ENCODE measurements at places on chromosomes 4 and X.
A peak's percentile ranks its signal among the peaks of the same experiment; 100 is the strongest.

- DNase-seq = no peak
Observed at GRCh38 chrX:38796946-38797345, 4.3 kb upstream of the MID1IP1 start.

DNA sequence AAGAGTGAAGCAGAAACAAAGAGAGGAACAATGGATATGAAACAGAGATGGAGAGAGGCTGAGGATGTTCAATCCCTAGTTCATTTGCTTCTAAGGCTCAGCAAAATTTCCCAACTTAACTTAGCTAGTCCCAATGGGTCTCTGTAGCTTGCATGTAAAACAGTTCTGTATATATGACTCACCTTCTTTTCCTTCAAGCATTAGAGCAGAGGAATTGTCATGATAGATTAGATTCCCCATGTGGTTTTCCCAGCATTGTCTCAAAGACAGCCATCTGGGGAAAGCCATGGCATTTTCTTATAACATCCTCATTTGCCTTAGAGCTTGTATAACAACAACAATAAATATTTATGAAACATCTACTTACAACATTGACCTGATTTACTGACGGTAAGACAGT is 93.9 kb upstream of the GATB start:
- peak; percentile 7 for DNase-seq

GRCh38 chr4:33067221-33067620 is 2347.1 kb downstream of the PCDH7 start:
- no peak for DNase-seq

DNA sequence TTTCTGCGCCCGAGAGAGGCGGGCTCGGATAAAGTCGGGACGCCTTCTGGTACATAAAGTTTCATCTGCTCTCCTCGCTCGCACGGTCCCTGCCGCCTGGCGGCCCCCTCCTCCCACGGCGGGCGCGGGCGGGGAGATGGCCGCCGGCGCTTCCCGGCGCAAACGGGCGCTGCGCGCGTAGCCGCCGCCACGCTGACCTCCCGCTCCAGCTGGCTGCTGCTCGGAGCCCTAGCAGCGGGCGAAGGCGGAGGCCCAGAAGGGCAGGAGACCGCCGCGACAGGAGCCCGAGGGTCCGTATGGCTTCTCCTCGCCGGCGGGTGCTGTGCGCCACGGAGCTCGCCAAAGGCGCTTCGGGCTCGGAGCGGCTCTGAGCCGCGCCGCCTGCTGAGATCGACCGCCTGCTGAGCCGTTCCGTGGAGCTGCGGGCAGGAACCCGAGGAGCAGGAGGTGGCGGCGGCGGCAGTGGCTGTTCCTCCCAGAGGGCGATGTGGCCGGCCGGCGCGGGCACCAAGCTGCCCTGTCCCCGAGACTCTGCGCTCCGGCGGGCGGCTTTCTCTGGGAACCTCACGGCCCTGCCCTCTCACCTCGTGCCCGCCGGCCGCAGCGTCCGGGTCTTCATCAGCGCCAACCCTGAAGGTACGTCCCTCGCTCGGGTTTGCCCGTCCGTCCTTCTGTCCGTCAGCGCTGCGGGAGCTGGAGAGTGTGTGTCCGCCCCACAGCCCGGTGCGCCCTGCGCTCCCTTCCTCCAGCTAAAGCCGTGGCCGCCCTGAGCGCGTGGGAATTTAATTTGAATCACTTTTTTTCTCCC is at the start of gene NWD2:
Gene NWD2, plus strand, starts transcription at position 161 of the 808 bp plus-strand sequence. Its CDS starts 325 bp downstream, at position 486.
- DNase-seq = no peak

- no peak for DNase-seq
Observed at GRCh38 chr4:39037491-39037825, 5.2 kb upstream of the TMEM156 start.

DNA sequence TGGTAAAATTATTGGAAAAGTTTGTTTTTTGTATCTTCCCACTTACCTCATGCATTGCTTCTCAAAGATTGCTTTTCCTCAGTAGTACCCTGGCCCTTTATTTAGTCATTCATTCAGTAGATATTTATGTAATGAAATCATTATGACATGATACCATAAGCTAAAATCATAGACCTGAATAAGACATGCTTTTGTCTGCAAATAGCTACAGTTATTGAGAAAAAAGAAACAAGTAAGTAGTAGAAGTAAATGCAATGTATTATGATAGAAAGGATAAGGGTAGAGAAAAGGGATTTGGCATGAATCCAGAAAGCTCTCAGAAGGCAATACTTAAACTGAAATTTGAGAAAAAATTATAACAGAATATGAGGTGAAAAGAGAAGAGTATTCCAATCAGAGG is 352.5 kb downstream of the GPM6A start:
- DNase-seq = no peak

- peak; percentile 3 for DNase-seq
Observed at GRCh38 chrX:154136627-154137161, 7.3 kb upstream of the OPN1LW start.

DNA sequence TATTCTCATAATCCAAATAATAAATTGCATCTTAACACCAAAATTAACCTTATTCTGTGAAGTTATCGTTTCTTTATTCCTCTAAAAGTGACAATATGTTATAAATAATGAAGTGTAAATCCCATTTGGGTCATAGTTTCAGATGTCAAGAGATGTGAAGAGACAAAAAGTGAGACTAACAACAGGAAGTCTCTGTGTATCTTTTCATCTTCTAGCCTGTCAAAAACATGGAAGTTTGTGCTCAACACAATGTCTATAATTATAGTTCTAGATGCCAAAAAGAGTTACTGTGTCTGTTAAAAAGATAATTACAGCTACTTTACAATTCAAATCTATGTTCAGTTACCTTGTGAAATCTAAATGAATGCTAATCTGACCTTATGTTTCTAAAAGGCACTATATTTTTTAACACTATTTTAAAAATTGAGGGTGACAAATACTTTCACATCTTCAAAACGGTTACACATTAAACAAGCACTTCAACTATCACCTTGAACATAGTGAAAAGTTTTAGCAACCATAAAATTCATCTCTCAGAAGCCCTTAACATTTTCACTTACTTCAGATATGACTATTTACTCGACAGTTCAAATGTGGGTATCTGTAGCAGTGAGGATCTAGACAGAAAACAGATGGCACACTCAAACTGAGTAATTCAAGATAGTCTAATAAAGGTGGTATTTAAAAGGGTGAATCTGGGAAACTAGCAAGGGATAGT is 509.8 kb downstream of the ARAP2 start:
- DNase-seq = no peak

DNA sequence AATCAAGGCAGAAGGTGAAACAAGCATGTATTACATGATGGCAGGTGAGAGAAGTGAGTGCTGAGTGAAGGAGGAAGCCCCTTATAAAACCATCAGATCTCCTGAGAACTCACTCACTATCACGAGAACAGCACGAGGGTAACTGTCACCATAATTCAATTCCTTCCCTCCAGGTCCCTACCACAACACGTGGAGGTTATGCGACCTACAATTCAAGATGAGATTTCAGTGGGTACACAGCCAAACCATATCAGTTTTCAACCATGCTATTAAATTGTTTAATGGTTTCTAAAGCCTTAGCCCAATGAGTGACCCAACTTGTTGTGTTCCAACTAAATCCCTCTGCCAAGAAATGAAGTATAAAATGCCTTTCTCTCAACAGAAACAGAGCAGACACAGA is 519.8 kb downstream of the GBA3 start:
- no peak for DNase-seq

- no peak for DNase-seq
Observed at GRCh38 chr4:152862608-152863007, 73.5 kb upstream of the FHDC1 start.

DNA sequence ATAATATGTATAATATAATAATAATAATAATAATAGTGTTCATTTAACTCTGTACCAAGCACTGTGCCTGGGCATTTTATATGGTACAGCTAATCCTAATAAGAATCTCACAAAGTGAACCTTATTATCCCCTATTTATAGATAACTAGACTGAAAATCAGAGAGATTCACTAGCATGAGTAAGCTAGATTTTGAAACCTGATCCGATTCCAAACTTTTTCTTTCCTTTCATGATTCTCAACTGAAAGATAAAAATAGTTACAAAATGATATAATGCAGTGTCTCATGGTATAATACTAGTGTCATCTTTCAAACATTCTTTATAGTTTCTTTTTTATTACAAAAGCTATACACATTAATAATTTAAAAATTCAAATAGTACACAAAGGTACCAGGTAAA is 55.9 kb upstream of the RNF128 start:
- DNase-seq = no peak

GRCh38 chr4:53617101-53617680 is 25.9 kb upstream of the LNX1 start:
- DNase-seq = no peak

DNA sequence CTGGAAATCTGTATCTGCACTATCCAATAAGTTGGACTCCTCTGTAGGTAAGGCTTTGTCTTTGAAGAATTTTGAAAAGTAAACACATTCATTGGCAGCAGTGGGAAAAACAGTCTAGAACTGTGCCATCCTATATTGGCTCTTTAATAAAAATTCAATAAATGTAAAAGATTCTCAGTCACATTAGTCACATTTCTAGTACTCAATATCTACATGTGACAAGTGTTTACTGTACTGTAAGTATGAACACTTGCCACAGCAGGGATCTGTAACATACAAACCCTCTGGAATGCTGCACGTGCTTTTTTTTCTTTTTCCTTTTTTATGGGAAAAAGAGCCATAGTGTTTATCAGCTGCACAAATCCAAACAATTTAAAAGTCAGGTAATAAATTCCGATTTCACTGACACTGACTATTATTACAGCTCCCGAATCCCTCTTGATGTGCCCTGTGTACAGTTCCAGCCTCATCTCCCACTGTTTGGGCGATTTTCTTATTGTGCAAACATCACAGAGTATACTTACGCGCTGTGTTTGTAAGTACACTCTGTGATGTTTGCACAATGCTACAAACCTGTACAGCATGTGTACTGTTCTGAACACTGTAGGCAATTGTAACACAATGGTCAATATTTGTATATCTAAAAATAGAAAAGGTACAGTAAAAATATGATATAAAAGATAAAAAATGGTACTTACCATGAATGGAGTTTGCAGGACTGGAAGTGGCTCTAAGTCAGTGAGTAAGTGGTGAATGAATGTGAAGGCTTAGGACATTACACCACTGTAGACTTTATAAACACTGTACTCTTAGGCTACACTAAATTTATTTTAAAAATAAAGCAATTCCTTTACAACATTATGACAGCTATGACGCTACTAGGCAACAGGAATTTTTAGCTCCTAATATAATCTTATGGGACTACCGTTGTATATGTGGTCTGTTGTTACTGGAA is 8.7 kb downstream of the PYURF start:
- DNase-seq = no peak

- DNase-seq = no peak
Observed at GRCh38 chr4:26441102-26441501, 49.2 kb downstream of the CCKAR start.

DNA sequence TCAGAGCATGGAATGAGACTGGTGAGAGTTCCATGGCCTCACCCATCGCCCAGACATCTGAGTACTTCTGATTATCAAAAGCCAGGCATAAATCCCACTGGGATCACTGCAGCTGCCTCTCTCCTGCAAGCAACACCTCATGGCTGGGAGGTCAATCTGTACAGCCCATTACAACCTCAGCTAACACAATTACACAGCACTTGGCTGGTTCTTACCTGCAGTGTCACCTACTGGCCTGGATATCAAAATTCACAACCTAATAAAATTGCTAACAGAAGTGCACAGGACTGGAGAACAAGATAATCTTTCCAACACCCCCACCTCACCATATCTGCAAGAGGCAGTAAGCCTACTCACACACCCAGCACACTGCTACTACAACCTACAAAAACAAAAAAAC is 341.7 kb upstream of the NDST3 start:
- DNase-seq = no peak

DNA sequence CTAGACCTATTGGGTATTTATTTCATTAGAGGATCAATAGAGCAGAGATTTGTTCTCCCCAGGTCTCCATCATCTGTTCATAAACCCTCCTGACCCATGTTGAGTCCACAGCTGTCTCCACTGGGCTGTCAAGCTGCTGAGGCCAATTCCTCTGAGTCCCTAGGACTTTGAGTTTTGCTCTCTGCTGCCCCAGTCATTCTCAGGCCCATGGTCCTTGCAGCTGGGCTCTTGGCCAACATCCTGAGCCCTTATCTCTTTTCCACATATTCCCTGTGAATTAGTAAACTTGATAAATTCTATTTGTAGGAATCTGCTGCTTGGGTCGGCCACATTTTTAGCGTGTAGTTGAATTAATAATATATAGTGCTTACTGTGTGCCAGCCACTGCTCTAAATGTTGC is 41.9 kb downstream of the FHL1 start:
- no peak for DNase-seq

GRCh38 chr4:20839957-20840356 is 139.7 kb downstream of the PACRGL start:
- DNase-seq = peak; percentile 17

DNA sequence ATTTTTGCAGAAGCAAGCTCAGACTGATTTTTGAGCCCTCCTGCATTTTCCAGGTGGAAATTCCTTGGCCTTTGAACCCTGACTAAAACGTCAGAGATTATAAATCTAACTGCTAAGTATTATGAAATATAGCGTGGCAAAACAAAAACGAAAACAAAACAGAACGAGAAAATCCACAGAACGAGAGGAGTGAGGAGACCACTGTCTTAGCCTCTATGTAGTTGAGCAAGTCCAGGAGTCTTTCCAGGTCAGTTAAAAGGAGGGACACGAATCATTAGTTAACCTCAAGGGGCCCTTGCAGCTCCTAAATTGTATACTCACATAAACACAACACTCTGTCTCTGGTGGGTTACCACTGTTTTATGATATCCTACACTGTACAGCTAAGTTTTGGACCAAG is 80.2 kb downstream of the SYNPO2 start:
- DNase-seq = no peak

GRCh38 chr4:184762100-184762499 is 28.2 kb upstream of the CENPU start:
- no peak for DNase-seq

DNA sequence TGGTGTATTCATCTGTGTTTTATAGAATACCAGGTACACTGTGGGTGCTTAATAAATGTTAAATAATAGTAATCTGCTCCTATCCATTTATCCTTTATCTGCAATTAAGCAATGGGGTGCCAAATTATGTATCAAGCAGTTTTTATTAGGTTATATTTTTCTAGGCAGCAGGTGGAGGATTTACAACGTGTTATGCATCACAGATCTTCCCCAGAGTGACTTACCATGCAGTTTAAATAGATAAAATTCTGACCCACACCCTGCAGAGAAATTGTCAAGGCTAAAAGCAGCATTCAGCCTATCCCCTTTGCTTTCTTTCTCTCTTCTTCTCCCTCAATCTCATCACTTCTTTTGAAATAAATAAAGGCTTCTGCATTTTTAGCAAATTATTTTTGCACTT is 306.4 kb downstream of the CXXC4 start:
- no peak for DNase-seq

GRCh38 chrX:38271154-38271716 is 50.6 kb upstream of the SRPX start:
- no peak for DNase-seq

All from GM04504 (cell line).